ENCODE measurements at places on chromosomes 13 and 19. TPM values are rescaled to one million over a fixed set of nuclear protein-coding genes. Genes with fewer than 3 reads are reported as not detected.

Gene KRTDAP
- total RNA-seq = not detected

Gene SLC35E1
- total RNA-seq = 30.5 TPM

Gene ZNF844
- total RNA-seq = 8.0 TPM

Gene KLK2
- total RNA-seq = not detected

- DNase-seq = no peak
Observed at GRCh38 chr13:101307181-101307701, 109.1 kb downstream of the NALCN start.

DNA sequence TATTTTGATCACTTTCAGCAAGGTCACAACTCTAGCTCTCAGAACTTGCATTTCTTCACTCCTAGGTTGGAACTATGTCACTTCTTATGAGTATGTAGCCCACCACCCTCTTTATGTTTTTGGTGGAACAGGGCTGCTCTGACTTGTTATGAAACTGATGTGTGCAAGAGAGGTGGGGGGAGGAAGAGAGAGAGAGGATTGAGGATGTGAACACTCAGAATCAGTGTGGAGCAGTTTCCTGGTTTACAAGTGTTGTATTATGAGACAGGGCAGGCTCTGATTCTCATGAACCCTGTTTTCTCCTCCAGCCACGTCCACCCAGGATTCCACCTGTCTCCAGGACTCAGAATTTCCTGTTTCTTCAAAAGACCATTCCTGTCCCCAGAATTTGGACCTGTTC is 16.1 kb downstream of the ZNF317 start:
- no peak for DNase-seq

GRCh38 chr13:112447761-112448603 is 71.8 kb downstream of the SPACA7 start:
- DNase-seq = no peak

GRCh38 chr13:49996951-49997895 is at the start of gene TRIM13:
TRIM13 (plus strand) TSS chr13:49997042; CDS start chr13:50011941, 14,899 bp downstream.
- DNase-seq = peak; percentile 87

GRCh38 chr13:74907788-74908187 is 574.2 kb downstream of the TBC1D4 start:
- DNase-seq = no peak

Data from MG63 (cell line).